ENCODE measurements at places on chromosomes 1 and 21. TPM values are rescaled to one million over a fixed set of nuclear protein-coding genes. Genes with fewer than 3 reads are reported as not detected.

The CD52 gene
- polyA plus RNA-seq: 10,565 TPM

The LIPI gene
- not detected for polyA plus RNA-seq

The PTGFR gene
- not detected for polyA plus RNA-seq

The IL19 gene
- polyA plus RNA-seq: not detected

The HES4 gene
- polyA plus RNA-seq: 0.64 TPM
